ENCODE measurements at places on chromosomes 6 and 20.

DNA sequence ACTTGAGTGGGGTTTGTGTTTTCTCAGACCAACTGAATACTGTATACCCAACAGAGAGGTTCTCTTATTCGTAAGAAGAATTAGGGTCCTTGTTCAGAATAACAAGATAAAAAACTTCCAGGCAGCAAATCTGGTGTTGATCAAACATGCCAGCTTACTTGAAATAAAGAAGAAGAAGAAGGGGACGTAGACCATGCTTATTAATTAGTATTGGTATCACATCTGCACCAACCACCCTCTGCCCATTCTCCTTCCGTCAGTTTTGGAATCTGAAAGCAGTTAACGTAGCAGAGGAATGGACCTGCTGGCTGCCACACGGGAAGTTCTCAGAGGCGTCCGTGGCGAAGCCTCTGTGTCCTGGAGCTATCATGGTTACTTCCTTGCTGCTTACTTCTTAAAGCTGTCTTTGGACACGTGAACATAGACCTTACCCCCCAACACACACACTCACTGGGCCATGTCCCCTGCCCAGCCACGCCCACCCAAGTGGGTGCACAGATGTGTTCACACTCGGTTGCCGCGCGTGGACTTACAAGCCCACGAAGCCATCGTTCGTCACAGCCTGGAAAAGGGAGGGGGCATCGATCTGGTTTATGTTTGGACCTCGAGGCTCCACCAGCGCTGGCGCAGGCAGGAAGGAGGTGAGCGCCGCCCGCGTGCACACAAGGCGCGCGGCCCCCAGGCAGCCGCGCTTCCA is 4.1 kb upstream of the DLL1 start:
- no peak for DNase-seq

DNA sequence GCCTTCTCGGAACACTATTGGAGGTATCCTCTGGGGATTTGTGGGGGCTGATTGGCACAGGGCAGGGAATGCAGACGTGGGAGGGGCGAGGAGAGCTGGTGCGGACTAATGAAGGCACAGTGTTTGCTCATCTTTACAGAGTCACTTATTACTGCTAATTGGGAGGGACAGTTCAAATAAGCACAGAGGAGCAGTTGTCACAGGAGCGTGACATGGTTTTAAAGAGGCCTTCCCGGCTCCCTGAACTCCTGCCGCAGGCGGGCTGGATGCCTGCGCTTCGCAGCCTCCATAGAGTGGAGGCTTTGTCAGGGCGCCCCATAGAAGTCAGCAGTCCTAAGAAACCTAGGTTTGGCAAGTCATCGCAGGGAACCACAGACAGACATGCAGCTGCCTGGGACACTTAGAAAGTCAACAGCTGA is 149.6 kb downstream of the LINC00237 start:
- DNase-seq: no peak

GRCh38 chr6:17015551-17016381 is 86.1 kb upstream of the STMND1 start:
- DNase-seq: peak; percentile 1

GRCh38 chr20:46691196-46691595 is 2.0 kb upstream of the TP53RK start:
- no peak for DNase-seq

- DNase-seq: no peak
Measured at GRCh38 chr20:12207875-12208274, 290.2 kb downstream of the BTBD3 start.

- no peak for DNase-seq
Measured at GRCh38 chr6:146423452-146423851, 120.2 kb upstream of the RAB32 start.

- no peak for DNase-seq
Measured at GRCh38 chr6:119501798-119502483, 152.4 kb upstream of the MAN1A1 start.

DNA sequence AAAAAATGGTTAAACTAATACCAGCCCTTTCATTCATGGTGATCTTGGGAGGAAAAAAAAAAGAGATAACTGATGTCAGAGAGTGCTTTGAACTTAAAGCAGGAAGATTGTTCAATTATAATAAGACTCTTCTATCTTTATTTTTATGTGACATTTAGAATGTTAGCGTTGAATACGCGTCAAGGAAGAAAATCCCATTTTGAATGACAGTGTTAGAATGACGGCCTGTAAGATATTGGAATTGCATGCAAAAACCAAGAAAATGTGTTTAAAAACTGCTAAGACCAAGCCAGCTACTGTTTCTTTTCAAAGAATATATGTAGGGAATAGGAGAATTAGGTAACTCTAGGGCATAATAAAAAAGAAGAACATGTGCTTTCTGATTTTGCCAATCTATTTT is 123.0 kb downstream of the CARMIL1 start:
- no peak for DNase-seq

DNA sequence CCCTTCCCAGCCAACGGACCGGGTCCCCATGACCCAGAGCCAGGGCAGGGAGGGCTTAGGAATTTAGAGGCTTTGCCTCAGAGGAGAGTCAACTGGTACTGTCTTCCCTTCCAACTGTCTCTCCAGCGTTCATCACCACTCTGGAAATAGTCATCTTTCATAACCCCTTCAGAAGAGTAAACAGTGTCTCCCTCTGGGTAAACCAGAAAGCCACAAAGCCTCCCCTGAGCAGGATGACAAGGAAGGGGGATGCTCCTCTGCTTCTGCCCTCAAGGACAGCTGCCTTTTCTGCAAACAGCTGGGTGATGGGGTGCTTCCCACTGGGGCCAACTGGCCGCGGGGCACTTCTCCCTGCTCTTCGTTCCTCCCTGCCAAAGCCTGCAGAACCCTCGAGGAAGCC is 90.1 kb downstream of the PSMG4 start:
- DNase-seq: no peak

DNA sequence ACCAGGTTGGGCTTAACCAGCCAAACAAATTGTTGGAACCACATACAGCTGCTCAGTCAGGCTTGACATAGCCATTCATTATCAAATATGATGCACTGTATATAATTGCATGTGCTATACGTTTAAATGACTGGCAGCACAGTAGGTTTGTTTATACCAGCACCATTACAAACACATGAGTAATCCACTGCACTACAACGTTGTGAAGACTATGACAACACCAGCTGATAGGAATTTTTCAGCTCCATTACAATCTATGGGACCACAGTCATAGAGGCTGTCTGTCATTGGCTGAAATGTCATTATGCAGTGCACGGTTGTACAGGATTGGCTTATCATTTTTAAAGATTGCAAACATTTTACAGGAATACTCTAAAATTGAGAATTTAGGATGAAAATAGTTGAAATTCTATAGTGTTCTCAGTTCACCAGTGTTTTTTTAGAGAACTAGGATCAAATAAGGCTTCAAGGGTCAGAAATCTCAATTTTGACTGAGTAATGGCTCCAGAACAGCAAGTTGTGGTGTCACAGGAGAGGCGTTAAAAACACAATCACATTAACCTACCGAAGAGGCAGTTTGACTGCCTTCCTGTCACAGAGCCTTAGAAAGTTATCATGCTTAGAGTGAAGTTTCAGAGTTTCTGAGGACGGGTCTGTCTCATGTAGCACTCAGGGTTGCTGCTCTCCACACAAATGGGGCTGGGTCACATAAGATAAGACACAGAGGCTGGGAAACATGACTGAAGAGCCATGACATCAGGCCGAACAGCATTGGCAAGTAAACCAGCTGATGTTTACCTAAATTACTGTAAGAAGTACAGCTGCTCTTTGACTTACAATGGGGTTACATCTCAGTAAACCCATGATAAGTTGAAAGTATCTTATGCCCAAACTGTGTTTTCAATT is 60.7 kb upstream of the SMLR1 start:
- DNase-seq: no peak

DNA sequence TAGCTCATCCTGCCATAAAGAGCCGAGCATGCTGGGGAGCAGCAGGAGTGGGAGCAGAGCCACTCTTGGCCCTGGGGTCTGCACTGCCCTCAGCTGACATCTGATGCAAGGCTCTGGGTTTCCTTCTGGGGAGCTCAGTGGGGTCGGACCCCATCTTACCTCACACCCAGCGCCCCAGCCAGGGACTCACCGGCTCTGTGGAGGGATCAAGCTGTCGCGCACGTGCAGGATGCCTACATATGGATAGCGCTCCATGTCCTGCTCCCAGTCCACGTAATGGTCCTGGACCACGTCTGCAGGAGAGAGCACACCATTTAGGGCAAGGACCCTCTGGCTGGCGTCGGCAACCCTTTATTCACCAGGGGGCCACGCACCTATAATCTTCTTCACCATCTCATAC is 12.2 kb downstream of the LEMD2 start:
- no peak for DNase-seq

GRCh38 chr6:168215121-168215808 is 104.3 kb downstream of the DACT2 start:
- no peak for DNase-seq

GRCh38 chr6:100491952-100492670 is 27.4 kb upstream of the SIM1 start:
- DNase-seq: no peak

- DNase-seq: no peak
Measured at GRCh38 chr6:89689732-89690131, 51.2 kb upstream of the LYRM2 start.

DNA sequence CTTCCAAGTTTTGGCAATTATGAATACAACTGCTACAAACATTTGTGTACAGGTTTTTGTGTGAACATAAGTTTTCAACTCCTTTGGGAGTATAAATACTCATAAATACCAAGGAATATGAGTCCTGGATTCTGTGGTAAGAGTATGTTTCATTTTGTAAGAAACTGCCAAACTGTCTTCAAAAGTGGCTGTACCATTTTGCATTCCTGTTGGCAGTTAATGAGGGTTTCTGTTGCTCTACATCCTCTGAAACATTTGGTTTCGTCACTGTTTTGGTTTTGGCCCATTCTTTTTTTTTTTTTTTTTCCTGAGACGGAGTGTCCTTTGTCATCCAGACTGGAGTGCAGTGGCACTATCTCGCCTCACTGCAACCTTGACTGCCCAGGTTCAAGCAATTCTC is 8.5 kb downstream of the AP5S1 start:
- DNase-seq: no peak

GRCh38 chr6:131846905-131847304 is 39.1 kb downstream of the ENPP1 start:
- DNase-seq: no peak

DNA sequence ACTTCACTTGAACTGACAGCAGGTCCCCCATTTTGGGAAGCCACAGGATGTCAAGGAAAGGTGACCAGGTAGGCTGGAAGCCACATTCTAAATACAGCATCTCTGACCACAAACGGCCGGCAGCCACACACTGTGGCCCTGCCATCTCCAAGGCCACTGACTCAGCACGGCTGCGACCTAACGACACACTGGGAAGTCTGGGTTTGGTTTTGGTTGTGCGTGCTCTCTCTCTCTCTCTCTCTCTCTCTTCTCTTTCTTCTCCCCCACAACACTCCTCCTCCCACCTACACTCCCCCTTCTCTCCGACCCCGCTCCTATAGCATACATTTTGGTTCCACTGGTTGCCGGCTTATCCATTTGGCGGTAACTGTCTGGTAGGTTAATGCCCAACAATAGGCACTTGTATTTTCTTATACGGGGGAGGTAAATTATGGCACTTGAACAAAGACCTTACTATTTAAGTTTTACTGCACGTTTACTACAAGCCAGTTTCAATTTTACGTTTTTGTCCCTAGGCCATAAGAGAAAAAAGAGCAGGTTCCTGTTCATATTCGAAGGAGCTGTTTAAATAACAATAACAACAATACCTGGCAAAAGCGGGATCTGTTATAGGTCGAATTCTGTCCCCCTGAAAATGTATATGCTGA is 103.6 kb downstream of the GMDS start:
- no peak for DNase-seq

GRCh38 chr6:84016029-84016428 is 17.5 kb upstream of the MRAP2 start:
- DNase-seq: no peak

- no peak for DNase-seq
Measured at GRCh38 chr6:137490006-137490905, 3.9 kb downstream of the OLIG3 start.

DNA sequence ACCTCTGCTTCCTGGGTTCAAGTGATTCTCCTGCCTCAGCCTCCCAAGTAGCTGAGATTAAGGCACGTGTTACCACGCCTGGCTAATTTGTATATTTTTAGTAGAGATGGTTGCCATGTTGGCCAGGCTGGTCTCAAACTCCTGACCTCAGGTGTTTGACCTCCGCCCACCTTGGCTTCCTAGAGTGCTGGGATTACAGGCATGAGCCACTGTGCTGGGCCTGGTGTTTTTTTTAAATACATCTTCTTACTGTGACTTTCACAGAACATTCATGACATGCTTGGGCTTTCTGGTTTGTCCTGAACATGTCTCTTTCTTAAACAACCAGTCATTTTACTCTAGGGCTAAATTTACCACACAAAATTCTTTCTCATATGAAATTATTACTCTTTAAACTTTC is 34.7 kb upstream of the FAM8A1 start:
- no peak for DNase-seq

- no peak for DNase-seq
Measured at GRCh38 chr6:128504003-128504654, 16.3 kb downstream of the PTPRK start.

GRCh38 chr20:50246367-50247195 is 56.0 kb downstream of the CEBPB start:
- no peak for DNase-seq

DNA sequence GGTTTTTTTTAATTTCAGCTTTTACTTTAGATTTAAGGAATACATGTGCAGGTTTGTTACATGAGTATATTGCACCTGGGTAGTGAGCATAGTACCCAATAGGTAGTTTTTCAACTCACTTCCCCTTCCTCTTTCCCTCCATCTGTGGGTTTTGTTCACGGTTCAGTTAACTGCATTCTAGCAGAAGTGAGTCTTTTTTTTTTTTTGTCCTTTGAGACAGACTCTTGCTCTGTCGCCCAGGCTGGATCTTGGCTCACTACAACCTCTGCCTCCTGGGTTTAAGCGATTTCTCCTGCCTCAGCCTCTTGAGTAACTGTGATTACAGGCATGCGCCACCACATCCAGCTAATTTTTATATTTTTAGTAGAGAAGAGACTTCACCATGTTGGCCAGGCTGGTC is 8.7 kb downstream of the UBR2 start:
- no peak for DNase-seq

- no peak for DNase-seq
Measured at GRCh38 chr20:45917790-45918141, 5.8 kb upstream of the PLTP start.
